ENCODE measurements at places on chromosomes 6 and 20.
A peak's percentile ranks its signal among the peaks of the same experiment; 100 is the strongest.

GRCh38 chr20:61515922-61516321, 263.9 kb downstream of the CDH4 start:
- H3K4me1 ChIP-seq = peaks cover 36% of the 10 kb centered on the region
- no peak for DNase-seq
- no peaks in the 10 kb centered on the region for H3K36me3 ChIP-seq
- H3K4me3 ChIP-seq = no peak overlapping the region
- H3K27ac ChIP-seq = no peak overlapping the region

GRCh38 chr20:51960047-51960675, 157.8 kb upstream of the SALL4 start:
- H3K27me3 ChIP-seq = no peaks in the 10 kb centered on the region
- H3K4me1 ChIP-seq = peaks cover 42% of the 10 kb centered on the region
- peak overlapping the region; percentile 44 for H3K27ac ChIP-seq
- no peaks in the 10 kb centered on the region for H3K36me3 ChIP-seq
- DNase-seq = no peak

DNA sequence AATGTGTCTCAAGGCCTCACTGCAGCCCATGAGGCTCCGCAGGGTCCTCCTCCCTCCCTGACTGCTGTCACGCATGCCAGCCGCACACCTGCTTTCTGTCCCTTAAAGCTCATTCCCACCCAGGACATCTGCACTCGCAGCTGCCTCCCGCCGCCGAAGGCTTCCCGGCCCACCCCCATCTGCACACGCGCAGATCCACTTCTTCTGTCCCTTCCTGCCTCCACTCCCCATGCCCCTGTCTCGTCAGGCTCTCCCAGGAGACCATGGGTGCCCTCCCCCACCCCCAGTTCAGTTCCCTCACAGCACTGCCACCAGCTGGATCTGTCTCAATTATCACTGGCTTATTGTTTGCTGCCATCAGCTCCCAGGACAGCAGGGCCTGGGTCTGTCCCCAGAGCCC, 63.0 kb downstream of the RIPOR3 start:
- H3K27me3 ChIP-seq = no peaks in the 10 kb centered on the region
- no peak overlapping the region for H3K4me3 ChIP-seq
- no peak overlapping the region for H3K27ac ChIP-seq
- H3K4me1 ChIP-seq = peaks cover 9% of the 10 kb centered on the region

GRCh38 chr6:151026041-151026663, 160.7 kb downstream of the MTHFD1L start:
- no peak overlapping the region for H3K4me3 ChIP-seq
- DNase-seq = no peak
- peaks cover 7% of the 10 kb centered on the region for H3K4me1 ChIP-seq
- H3K36me3 ChIP-seq = peaks cover 45% of the 10 kb centered on the region

DNA sequence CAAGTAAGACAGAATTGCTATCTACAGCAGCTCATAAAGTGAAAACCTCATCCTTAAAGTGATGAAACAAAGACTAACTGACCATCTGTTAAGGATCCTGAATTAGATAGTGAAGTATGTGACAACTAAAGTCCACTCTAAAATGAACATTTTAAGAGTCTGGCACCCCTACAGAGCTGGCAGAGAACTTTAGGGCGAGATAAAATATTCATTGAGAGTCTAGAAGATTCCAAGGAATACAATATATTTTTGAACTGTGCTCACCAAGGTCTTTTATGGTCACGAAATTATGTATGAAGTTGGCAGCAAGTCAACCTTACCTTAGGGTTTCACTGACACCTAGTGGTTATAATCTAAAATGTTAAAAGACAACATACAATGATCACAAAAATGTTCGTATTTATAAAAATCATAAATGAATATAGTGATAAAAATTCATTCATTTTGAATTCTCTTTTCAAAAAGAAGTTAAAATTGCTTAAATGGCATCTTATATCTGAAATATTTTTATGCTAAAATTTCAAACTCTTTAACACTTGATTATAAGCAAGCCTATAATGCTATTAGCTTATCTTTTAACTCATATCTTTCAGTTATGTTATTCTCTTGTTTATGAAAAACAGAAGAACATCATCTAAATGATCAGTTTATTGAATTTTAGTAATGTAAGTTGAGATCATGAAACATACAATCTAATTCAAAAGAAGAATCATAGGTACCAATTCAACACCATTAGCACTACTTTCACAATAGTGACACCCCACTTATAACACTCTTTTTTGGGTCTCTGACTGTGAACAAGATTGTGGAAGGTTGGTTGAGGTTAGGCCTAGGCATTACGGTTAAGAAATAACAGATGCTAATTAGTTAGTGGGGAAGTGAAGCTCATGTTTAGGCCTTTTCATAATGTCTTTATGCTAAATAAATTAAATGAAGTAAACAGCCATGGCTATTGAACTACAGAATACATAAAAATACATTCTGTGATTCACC, 27.5 kb downstream of the RSPH3 start:
- no peak overlapping the region for H3K27ac ChIP-seq
- H3K4me3 ChIP-seq = no peak overlapping the region
- H3K27me3 ChIP-seq = no peaks in the 10 kb centered on the region
- no peaks in the 10 kb centered on the region for H3K36me3 ChIP-seq

DNA sequence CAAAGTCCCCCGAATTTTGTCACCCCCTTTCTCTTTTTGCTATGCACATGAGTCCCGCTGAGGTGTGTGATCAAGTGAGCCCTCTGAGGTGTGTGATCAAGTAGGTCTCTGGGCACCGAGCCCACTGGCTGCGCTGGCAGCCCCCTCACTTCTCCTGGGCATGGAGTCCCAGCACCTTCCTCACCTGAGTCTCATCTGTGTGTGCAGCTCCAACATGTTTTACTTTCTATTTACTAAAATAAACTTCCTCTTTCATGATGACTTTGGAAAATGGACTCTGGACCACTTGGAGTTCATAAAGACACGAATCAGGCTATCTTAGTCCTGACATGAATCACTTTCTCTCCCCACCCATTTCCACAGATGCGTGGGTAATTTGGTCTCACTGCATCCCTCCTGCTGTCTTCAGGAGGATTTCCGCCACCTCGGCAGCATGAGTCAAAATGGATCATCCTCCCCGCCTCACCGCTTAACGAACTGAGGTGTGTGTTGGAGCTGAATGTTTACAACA, 39.8 kb downstream of the PRDM1 start:
- peaks cover 1% of the 10 kb centered on the region for H3K4me1 ChIP-seq
- H3K36me3 ChIP-seq = no peaks in the 10 kb centered on the region
- peaks cover 8% of the 10 kb centered on the region for H3K27me3 ChIP-seq
- no peak overlapping the region for H3K27ac ChIP-seq
- DNase-seq = no peak
- H3K4me3 ChIP-seq = no peak overlapping the region

- peaks cover 6% of the 10 kb centered on the region for H3K27me3 ChIP-seq
- no peak overlapping the region for H3K4me3 ChIP-seq
- H3K4me1 ChIP-seq = no peaks in the 10 kb centered on the region
- DNase-seq = no peak
- H3K36me3 ChIP-seq = no peaks in the 10 kb centered on the region
Observed at GRCh38 chr6:27562027-27562410, 89.1 kb upstream of the ZNF184 start.

DNA sequence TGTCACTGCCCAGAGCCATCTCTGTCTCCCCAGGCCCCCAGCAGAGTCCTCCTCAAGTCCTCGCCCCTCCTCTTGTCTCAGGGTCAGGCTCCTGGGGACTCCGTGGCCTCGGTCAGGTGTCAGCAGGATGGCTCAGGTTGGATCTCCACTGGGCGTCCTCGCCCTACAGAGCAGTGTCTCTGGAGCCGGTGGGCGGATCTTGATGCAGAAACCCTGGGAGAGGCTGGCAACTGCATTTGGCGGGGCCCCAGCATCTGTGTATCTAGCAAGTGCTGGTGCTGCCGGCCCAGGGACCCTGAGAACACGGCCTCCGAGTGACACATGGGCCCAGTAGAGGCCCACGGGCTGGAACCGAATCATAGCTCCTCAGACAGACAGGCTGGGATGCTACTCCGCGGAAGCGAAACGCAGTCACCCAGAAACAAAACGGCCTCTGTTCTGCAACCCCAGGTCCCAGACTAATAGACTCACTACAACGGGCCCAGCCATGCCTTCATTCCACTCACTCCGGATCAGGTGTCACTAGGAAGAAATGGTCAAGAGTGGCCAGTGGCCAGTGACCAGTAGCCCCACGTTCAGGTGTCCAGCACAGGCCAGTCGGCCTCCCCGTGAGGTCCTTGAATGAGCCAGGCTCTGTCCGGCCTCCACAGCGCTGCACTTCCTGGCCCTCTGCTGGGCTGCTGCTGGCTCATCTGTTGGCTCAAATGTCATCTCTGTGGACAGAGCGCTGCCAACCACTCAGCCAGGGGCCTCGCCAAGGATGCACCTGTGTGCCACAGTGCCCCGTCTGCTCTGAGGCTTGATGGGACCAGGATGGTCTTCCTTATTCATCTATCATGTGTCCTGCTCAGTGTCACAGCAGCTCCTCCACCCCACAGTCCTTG, 12.6 kb upstream of the FRMD1 start:
- H3K4me1 ChIP-seq = peaks cover 20% of the 10 kb centered on the region
- H3K4me3 ChIP-seq = no peak overlapping the region
- H3K27ac ChIP-seq = no peak overlapping the region
- no peaks in the 10 kb centered on the region for H3K27me3 ChIP-seq
- H3K36me3 ChIP-seq = no peaks in the 10 kb centered on the region

- H3K27ac ChIP-seq = no peak overlapping the region
- no peak overlapping the region for H3K4me3 ChIP-seq
- no peaks in the 10 kb centered on the region for H3K36me3 ChIP-seq
Observed at GRCh38 chr6:153613719-153614455, 425.2 kb upstream of the OPRM1 start.

DNA sequence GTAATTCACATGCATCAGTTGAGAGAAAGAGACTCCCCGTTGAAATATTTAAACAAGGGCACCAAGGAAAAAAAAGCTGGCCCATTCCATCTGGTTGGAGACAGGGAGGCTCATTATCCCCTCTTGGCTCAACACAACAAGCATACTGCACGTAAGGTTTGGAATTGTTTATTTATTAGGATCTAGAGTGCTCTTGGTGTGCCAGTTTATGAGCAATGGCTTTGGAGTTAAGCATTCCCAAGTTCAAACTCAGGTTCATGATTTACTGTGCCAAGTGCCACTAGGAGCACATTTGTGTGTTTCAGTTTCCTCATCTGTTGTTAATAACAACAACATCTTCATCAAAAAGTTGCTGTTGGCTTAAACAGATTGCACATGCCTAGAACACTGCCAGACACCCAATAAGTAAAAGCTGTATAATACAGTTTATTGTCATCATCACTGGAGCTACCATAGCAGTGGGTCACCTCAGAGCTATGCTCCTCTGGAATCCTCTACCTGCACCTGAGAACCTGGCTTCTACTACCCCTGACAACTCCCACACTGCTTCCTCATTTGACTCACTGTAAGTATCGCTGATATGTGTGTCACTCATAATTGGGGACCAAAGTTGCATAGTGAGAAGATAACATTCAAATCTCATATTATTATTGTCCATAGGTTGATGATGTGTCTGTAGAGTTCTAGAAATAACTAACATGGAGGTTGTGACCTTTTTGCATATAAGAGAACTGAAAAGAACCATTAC, 5.4 kb downstream of the SLC17A3 start:
- H3K36me3 ChIP-seq = no peaks in the 10 kb centered on the region
- DNase-seq = no peak
- H3K4me3 ChIP-seq = no peak overlapping the region
- no peak overlapping the region for H3K27ac ChIP-seq
- H3K27me3 ChIP-seq = no peaks in the 10 kb centered on the region

DNA sequence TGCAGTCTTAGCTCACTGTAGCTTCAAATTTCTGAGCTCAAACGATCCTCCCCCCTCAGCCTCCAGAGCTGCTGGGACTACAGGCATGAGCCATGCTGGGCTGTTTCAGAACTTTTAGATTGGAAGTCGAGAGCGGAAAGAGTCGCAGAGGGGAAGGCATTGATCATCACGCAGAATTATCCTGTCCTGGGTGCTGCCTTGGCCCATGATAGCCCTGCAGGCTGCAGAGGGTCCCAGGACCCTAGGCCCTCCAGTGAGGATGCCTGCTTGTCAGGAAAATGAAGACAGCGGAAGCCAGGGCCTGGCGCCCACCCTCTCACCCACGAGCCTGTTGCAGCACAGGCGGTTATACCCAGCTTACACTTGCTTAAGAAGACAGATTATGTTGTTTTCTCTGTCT, 9.1 kb downstream of the TMEM181 start:
- H3K27me3 ChIP-seq = no peaks in the 10 kb centered on the region
- DNase-seq = no peak
- H3K27ac ChIP-seq = no peak overlapping the region
- no peaks in the 10 kb centered on the region for H3K36me3 ChIP-seq

- H3K27me3 ChIP-seq = no peaks in the 10 kb centered on the region
- H3K36me3 ChIP-seq = no peaks in the 10 kb centered on the region
- peaks cover 2% of the 10 kb centered on the region for H3K4me1 ChIP-seq
- no peak for DNase-seq
- no peak overlapping the region for H3K4me3 ChIP-seq
- no peak overlapping the region for H3K27ac ChIP-seq
Observed at GRCh38 chr6:80974579-80974978, 777.9 kb downstream of the TENT5A start.

DNA sequence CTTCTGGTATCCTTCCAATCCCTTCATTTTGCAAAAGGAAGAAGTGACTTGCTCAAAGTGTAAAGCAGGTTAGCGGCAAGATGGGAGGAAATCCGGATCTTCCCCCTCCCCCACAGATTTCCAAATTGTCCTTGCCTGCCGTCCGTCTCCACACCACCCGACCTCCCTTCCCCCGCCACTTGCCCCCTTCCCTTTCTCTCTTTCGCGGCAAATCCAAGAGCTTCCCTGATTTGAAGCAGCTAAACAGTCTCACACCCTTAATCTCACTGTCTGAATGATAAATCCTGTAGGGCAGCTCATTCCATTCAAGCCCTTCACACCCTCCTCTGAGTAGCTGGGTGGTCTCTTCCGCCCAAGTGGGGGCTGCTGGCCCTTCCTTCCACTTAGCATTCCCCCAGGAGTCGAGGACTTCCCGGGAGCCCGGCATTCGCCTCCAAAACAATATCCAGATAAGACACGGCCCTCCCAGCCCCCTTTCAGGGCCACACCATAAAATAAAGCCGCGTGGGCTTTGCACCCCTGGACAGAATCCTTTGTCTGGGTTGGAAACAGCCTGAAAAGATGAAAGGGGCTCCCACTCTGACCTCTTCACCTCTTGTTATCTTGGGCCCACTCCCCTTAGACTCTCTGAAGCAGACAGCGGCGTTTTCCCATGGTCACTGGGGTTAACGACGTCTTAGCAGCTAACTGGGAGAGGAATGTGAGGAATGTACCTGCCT, 44.0 kb upstream of the PIM1 start:
- H3K27me3 ChIP-seq = no peaks in the 10 kb centered on the region
- H3K4me1 ChIP-seq = peaks cover 17% of the 10 kb centered on the region
- H3K36me3 ChIP-seq = no peaks in the 10 kb centered on the region
- H3K4me3 ChIP-seq = peak overlapping the region; percentile 28

- DNase-seq = no peak
- no peak overlapping the region for H3K27ac ChIP-seq
- no peaks in the 10 kb centered on the region for H3K4me1 ChIP-seq
- H3K4me3 ChIP-seq = peak overlapping the region; percentile 36
- H3K36me3 ChIP-seq = no peaks in the 10 kb centered on the region
Observed at GRCh38 chr6:7976485-7977056, 66.0 kb upstream of the TXNDC5 start.

Measured in neuronal stem cell (in vitro differentiated cells).